ENCODE measurements at places on chromosomes 7 and 10.

DNA sequence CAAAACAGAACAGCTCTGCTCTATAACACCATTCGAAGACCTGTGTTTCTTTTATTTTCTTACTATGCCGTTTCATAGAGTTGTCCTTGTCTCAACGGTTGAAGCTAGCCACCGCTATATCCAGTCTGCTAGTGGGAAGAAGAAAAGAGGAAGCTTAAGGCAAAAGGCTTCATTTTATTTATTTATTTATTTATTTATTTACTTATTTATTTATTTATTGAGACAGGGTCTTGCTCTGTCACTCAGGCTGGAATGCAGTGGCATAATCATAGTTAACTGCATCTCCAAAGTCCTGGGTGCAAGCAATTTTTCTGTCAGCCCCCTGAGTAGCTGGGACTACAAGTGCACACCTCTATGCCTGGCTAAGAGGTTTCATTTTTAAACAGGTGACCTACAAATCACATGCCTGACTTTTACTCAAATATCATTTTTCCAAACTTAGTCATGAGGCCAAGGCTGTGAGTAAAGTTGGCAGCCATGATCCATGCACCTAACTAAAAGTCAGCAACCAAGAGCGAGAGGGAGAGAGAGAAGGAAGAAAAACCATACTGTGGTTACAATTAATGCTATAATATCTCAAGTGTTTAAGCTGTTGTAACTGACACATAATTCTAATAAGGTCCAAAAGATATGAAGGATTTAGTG, 1305.3 kb upstream of the LRRTM3 start:
- no peak for DNase-seq

DNA sequence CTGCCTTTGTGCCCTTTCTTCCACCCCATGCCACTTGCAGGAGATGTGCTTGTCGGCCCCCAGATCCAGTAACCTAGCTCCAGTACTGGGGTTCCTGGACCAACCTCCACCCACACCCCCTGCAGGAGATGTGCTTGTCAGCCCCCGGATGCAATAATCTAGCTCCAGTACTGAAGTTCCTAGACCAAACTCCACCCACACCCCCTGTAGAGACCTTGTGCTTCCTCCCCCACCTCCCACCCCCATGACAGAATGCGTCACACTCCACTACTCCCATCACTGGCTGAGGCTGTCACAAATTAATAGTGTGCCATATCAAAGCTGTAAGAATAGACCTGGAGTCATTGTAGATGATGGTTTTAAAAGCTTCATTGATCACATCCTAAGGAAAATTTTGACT, 185.0 kb downstream of the BICC1 start:
- DNase-seq: no peak

DNA sequence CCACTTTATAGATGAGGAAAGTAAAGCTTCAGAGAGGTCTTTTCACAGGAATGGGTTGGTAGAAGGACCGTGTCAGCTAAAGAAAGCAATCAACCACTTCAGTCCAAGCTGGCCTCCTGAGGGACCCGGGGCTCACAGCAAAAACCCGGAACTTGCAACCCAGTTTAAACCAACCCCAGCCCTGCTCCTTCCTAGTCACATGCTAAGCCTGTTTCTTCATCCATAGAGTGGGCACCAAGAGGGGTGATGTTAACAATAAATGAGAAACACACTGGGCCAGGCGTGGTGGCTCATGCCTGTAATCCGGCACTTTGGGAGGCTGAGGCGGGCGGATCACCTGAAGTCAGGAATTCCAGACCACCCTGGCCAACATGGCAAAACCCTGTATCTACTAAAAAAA, 12.1 kb upstream of the NPFFR1 start:
- no peak for DNase-seq

DNA sequence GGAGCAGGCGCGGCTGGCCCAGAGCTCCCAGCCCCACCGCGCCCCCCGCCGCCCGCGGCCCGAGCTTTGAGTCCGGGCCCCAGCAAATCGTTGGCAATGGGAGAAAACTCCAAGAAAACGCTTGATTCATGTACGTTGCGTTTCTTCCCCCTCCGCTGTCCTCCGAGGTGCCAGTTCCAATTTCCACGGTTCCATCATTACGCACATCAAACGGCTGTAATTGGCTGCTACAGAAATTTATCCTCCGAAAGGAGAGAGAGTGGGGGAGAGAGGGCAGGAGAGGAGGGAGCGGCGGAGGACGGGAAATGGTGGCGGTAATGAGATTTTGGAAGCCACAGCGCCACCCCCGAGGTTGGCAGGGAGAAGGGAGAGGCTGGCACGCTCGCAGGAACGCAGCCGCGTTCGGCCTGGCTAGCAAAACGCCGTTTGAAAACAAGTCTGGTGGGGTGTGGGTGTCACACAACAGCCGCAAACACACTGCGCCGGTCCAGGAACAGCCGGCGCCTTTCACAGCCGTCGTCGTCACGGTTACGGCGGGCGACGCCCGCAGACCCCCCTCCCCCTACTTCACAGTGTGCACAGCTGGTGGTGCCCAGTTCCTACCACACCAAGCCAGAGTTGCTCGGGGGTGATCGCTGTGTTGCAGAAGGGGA, 57.5 kb downstream of the UNCX start:
- peak; percentile 21 for DNase-seq

GRCh38 chr10:117363028-117363427, 12.2 kb downstream of the PDZD8 start:
- no peak for DNase-seq

GRCh38 chr7:30301751-30302150, 17.4 kb downstream of the ZNRF2 start:
- no peak for DNase-seq

Measured in activated CD4-positive, alpha-beta T cell treated with anti-CD3 and anti-CD28 coated beads, Interleukin-2, amount 50 U/mL, for 1 hour (primary cell).